ENCODE measurements at places on chromosomes 11 and 22.

DNA sequence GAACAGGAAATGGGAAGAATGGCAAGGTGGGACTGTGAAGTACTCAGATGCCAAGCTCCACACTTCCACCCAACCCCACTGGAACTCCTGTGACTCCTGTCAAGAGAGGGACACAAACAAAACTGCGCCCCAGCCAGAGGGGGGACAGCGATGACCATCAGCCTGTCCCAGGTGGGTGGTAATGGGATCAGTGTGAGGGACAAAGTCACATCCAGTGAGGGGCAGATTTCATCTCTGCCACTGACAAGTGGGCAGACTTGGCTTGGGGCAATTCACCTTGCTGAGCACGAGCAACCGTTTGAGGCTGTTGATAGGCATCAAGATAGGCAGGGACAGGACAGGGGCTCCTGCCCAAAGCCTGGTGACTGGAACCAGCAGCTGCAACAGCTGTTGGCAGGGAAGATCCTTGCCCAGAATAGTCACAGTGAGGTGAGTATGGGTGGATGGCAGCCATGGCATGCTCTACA lies 105.4 kb upstream of the PITPNB start:
- peak; percentile 92 for DNase-seq

DNA sequence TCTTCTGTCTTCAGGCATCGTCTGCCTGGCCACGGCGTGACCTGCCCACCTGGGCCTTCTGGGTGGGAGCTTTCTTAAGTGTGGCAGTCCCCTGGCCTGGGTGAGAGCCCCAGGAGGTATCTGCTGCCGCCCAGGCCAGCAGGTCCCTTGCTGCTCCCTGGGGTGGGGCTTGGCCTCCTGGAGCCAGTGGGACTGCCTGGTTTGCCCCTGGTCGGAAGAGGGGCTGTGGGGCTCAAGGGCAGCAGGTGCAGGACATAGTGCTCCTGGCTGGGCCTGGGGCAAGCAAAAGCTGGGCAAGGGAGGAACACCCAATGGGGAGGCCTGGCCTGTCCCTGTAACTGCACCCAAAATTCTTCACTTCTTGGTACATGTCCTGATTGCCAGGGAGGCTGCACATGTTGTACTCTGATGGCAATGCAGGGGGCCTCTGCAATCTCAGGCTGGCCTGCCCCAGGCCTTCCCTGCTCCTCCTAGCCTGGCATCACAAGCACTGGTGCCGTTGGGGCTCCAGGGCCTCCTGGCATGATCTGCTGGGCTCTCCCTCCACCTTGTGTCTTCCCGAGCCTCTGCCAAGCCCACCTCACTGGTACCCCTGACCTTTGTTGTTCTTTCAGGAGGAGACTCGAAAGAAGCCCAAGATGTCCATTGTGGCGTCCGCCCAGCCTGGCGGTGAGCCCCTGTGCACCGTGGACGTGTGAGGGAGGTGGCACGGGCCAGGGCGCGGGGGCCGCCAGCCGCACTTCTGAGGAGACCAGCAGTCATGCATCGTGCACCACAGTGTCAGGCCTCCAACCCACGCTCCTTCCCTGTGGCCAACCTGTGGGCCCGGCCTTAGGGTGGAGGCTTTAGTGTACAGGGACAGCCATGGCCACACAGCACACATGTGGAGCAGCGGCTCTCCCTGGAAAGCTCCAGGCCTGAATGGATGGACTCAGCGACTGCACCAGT lies 6.2 kb upstream of the RANBP1 start:
- peak; percentile 54 for DNase-seq

- DNase-seq = no peak
These were observed 149.8 kb downstream of the TTC17 start for GRCh38 chr11:43508511-43508918.

- DNase-seq = peak; percentile 73
These were observed 38.5 kb upstream of the SLC35C1 start for GRCh38 chr11:45766469-45766868.

GRCh38 chr11:71112454-71112853 lies 139.9 kb downstream of the SHANK2 start:
- DNase-seq = no peak

- DNase-seq = no peak
These were observed 42.2 kb upstream of the DNAJB7 start for GRCh38 chr22:40904101-40904500.

GRCh38 chr11:106021967-106022794 lies at the start of gene MSANTD4:
Gene MSANTD4 (minus strand): TSS chr11:106022240. CDS start chr11:106010917, 11,323 bp downstream.
- DNase-seq = peak; percentile 100

- DNase-seq = no peak
These were observed 5.5 kb downstream of the ADM start for GRCh38 chr11:10310301-10310841.

GRCh38 chr11:131138731-131139130 lies 222.5 kb upstream of the SNX19 start:
- no peak for DNase-seq

GRCh38 chr11:65880027-65880426 lies 390 bp downstream of the CTSW start:
- no peak for DNase-seq

DNA sequence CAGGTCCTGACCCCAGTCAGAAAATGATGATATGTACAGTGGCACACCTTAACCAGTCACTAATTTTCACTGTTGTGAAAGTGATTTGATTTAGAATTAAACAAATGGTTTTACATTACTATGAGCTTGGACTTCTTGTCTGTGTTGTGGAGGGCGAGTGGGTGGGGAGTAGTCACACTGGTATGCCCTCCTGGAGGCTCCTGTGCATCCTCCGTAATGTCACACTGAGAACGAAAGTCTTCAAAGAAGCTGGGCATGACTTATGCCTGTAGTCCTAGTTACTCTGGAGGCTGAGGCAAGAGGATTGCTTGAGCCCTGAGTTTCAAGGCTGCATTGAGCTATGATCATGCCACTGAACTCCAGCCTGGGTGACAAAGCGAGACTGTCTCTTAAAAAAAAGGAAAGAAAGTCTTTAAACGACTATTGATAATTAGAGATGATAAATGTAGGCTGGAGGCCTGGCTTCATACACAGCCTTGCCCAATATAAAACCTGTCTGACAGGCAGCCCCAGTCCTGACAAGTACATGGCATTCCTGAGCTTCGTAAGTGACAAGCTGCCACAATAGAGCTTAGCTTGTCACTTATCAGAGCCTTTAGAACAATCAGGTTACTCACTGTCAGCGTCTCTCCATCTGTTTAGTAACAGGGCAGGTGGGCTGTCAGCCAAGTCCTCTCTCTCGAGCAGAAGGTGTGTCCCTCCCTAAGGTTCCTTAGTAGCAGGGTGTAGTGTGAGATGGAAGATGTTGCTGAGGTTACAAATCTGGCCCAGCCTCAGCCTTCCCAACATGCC lies 5.0 kb upstream of the LIMK2 start:
- peak; percentile 79 for DNase-seq

DNA sequence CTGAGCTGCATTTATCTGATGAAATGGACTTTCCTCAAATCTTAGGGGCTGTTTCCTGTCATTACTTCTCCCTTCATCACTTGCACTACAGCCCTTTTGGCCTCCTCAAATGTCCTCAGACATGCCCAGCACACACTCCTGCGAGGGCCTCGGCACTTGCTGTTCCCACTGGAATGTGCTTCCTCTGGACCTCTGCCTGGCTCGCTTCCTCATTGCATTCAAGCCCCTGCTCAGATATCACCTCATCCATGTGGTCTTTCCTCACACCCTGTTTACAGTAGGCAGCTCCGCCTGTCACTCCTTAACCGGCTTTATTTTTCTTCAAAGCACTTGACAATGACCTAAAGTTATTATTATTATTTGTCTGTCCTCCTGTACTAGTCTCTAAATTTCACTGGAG lies 9.0 kb downstream of the NAT10 start:
- DNase-seq = no peak

GRCh38 chr11:70818351-70818750 lies 420.0 kb downstream of the CTTN start:
- no peak for DNase-seq

- no peak for DNase-seq
These were observed 12.5 kb upstream of the MYRF start for GRCh38 chr11:61739966-61740365.

- DNase-seq = no peak
These were observed 13.2 kb downstream of the EHF start for GRCh38 chr11:34633990-34634693.

- no peak for DNase-seq
These were observed 43.0 kb downstream of the TRMU start for GRCh38 chr22:46378426-46379065.

DNA sequence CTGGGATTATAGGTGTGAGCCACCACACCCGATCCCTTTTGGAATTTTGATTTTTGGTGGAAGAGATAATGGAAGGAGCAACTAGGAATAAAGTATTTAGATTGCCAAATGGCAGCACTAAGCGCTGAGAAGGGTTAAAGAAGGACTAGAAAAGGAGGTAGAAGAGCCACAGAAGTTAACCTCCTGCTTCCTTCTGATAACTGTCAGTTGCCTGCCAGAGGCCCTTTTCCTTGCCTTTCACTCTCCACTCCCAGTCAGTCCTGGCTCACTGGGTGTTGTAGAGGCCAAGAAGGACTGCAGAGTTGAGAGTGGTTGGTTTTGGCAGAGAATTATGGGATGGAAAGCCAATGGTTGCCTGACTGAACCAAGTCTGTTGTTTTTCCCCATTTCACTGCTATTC lies 19.3 kb downstream of the ZC3H12C start:
- DNase-seq = no peak

DNA sequence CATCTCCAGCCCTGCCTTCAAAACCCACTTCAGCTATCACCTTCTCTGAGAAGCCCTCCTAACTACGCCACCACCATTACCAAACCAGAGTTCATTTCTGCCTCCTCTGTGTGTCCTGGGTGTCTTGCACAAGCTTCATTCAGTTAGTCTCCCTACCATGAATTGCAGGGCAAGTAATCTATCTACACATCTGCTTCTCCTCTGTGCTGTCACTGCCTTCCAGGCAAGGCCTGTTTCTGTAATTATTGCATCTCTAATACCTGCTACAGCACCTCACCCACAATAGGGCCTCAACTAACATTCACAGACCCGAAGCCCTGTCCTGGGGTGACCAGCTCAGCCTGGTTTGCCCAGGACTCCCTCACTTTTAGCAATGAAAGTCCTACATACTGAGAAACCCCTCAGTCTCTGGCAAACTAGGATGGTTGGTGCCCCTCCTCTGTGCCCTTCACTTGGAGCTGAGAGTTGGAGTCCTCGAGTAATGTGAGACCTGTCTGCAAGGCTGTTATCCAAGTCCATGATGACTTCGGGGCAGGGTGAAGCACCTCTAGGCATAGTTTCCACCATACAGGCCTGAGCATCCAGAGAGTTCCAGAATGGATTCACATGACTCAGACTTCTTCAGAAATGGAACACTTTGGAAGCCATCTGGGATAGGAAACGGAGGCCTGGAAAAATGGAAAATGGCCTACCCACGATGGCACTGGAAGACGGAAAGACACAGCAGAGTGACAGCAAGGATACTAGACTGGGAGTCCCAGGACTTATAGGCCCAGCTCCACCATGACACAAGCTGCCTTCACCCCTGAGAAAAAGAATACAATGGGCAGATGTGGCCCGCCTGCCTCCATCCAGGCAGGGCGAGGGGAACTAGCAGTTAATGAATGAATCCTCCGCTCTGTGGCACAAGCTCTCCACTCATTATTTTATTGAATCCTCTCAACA lies 269.3 kb downstream of the BUD13 start:
- no peak for DNase-seq

DNA sequence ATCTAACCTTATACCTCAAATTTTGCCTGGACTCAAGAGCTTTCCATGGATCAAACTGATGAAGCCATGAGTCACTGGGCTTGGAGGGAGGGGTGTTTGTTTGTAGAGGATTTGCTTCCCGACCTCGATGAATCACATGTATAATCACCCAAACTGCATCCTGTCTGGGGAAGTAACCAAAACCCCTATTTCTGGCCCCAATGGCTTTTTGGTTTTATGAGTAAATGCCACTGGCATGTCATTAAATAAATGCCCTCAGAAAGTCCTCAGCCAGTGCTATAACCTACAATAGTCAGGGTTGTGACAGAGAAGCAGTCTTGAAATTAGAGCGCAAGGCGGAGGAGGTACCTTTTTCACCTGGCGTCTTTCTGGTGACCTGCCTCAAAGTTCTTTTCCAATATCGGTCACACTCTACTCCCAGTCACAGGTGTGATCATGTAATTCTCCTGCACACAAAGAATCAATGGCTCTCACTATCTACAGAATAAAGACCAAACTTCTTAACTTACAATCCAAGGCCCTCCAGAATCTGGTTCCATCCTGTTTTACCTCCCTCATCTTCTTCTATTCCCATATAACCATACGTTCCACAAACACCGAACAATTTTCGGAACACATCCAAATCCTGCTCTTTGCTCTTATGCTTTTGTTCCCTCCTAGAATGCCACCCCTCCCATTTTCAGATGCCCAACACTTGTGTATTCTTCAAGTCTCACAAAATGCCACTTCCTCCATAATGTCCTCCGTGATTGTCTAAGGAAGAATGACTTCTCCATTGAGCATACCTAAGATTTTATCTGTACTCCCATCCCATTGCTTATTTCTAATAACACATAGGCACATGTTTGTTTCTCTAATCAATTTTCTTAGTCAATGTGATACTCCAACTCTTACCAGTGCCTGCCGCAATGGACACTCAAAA lies 81.3 kb upstream of the BLID start:
- peak; percentile 19 for DNase-seq

GRCh38 chr22:46780453-46780852 lies 18.0 kb downstream of the TBC1D22A start:
- DNase-seq = no peak

DNA sequence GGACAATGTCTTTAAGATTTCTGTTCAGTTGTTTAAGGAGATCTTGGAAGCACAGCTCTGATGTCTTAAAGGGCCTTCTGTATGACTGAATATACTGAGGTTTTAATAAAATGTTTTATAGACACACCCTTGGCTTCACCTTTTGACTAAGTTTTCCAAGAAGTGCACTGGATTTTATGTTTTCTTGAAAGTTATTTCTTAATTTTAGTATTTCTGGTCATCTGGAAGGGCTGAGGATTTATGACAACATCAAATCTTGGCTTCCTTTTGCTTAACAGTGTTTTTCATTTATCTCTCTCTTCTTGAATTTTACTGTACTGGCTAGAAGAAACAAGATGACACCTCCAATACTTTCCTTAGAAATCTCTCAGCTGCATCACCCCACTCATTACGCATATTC lies 2423.4 kb downstream of the LRRC4C start:
- DNase-seq = no peak

- peak; percentile 30 for DNase-seq
These were observed 10.7 kb downstream of the STIM1 start for GRCh38 chr11:3866206-3866605.

DNA sequence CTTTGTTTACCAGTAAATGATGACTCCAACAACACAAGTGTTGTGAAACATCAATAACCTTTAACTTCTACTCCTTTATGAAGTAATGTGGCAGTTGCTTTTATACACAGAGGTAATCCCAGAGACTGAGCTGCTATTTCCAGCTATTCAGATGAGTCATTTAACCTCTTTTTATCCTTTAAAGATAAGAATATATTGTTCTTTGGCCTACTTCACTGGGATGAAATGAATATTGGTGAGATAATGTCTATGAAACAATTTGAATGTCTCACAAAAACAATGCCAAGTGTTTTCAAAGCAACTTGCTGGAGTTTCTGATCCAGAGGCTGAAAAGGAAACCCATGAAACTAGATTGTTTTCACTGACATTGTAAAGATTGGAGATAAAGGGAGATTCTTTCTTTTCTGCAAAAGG lies 564.4 kb upstream of the LUZP2 start:
- DNase-seq = no peak

All from psoas muscle (tissue), 8 donors.